SK-N-MC (cell line): ENCODE measurements at places on chromosomes 2 and 18.

- no peak for DNase-seq
These were observed 121.3 kb downstream of the AGAP1 start for GRCh38 chr2:235614900-235615712.

- no peak for DNase-seq
These were observed 50.2 kb upstream of the LRP1B start for GRCh38 chr2:142180820-142181533.

DNA sequence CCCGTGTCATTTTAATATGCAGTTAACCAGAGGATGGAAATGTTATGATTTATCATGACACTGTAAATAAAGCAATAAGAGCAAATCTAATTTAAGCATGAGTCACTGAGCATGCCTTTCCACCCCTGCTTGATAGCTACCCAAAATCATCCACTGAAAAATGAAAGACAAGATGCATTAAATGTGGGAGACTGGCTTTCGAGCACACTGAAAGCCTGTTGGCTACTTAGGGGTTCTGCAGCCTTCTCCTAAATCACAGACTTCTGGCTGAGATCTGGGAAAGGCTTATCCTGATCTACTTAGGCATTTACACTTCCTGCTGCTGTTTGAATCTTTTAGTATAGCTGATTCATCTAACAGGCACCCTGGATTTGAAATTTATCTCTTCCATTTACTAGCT, 778.3 kb upstream of the CDH7 start:
- DNase-seq = no peak

- DNase-seq = no peak
These were observed 369.0 kb downstream of the EPHA4 start for GRCh38 chr2:221203125-221203524.

DNA sequence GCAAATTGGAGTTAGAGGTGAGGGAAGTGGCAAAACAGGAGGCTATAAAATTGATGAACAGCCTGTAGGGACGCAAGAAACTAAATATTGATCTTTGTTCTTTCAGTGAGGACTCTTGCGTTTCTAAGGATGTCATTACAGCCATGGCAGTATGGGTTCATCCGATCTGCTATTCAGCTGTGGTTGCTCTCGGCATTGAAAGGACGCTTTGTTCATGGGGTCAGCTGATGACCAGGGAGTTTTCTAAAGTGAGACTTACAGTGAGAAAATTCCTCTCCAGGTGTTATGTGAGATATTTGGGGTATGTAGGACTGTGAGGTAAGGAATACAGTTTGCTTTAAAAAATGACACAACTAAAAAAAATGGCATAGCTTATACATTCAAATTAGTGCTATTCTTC, 52.7 kb upstream of the PELI1 start:
- DNase-seq = no peak

GRCh38 chr2:207266648-207267047, 100.9 kb upstream of the KLF7 start:
- no peak for DNase-seq

GRCh38 chr2:48589170-48589767, 28.4 kb upstream of the GTF2A1L start:
- DNase-seq = no peak

- no peak for DNase-seq
These were observed 165.4 kb downstream of the CAPN13 start for GRCh38 chr2:30641765-30642345.

DNA sequence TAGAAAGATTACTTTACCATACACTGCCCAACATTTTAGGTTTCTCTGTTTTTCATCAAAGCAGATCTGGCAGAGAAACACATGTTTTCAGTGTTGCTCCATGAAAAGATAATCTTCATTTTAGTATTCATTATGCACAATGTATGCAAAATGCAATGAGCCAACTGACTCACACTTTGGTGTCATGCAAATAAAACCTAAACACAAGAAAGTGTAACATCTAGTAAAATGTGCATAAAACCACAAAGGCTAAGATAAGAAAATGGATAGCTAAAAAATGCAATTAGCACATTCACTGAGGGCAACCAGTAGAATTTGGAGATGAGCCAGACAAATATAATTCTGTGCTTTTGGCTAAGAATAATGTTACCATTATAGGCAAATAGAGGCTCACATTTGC, 203.5 kb upstream of the UBE2E3 start:
- DNase-seq = peak; percentile 86

GRCh38 chr18:78857314-78858150, 122.1 kb upstream of the SALL3 start:
- no peak for DNase-seq

- no peak for DNase-seq
These were observed 31.5 kb upstream of the ATIC start for GRCh38 chr2:215280326-215280725.

DNA sequence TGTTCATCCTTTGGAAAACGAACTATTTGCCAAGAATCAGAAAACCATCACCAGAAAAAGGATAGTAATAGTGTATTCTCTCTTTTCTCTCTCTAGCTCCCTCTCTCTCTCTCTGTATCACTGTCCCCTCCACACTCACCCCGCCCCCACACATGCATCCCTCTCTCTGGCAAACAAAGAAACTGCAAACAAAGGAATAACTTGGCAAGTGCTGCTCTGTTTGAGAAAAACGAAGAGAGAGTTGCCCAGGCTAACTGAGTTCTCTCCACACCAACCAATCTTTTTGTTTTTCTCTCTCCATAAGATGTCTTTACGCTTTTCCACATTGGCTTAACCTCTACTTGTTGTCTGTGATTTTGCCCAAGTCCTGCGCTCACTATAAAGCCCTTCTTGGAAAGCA, 316.2 kb downstream of the EPHA4 start:
- no peak for DNase-seq

GRCh38 chr2:141557329-141558095, 573.3 kb downstream of the LRP1B start:
- no peak for DNase-seq

GRCh38 chr2:39995005-39995737, 216.1 kb upstream of the THUMPD2 start:
- DNase-seq = no peak

DNA sequence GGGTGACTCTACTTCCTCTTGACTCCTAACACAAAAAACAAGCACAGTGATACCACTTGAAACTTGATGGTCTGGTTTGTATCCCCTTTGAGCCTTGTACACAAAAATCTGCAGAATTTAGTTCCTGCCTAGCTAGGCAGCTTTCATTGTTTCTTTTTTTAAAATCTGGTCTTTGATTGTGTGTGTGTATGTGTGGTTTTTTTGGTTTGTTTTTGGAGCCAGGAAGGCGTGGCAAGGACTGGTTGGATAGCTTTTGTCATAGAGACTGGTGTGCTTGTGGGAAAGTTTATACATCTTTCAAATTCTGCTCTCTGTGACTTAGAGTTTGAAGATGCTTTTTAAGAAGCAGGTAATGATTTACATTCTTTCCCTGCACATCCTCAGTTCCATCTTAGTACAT, 127.4 kb downstream of the TANC1 start:
- DNase-seq = no peak

- no peak for DNase-seq
These were observed 34.3 kb downstream of the ASB1 start for GRCh38 chr2:238461051-238461450.
